ENCODE measurements at places on chromosomes 6 and 20. TPM values are rescaled to one million over a fixed set of nuclear protein-coding genes. Genes with fewer than 3 reads are reported as not detected.

PLCB1 gene
- 98.3 TPM for total RNA-seq

CFAP206 gene
- 11.5 TPM for total RNA-seq

ADGRB3 gene
- 26.9 TPM for total RNA-seq

ID1 gene
- total RNA-seq = 308 TPM

TMEM244 gene
- total RNA-seq = not detected

SCRT2 gene
- total RNA-seq = 0.66 TPM

PNPLA1 gene
- not detected for total RNA-seq

HCRTR2 gene
- 11.6 TPM for total RNA-seq

DLK2 gene
- total RNA-seq = 3.5 TPM

ADGB gene
- total RNA-seq = 6.6 TPM

PI3 gene
- not detected for total RNA-seq

COMMD7 gene
- 44.5 TPM for total RNA-seq
